ENCODE measurements at places on chromosomes 2 and 18.
A peak's percentile ranks its signal among the peaks of the same experiment; 100 is the strongest.

DNA sequence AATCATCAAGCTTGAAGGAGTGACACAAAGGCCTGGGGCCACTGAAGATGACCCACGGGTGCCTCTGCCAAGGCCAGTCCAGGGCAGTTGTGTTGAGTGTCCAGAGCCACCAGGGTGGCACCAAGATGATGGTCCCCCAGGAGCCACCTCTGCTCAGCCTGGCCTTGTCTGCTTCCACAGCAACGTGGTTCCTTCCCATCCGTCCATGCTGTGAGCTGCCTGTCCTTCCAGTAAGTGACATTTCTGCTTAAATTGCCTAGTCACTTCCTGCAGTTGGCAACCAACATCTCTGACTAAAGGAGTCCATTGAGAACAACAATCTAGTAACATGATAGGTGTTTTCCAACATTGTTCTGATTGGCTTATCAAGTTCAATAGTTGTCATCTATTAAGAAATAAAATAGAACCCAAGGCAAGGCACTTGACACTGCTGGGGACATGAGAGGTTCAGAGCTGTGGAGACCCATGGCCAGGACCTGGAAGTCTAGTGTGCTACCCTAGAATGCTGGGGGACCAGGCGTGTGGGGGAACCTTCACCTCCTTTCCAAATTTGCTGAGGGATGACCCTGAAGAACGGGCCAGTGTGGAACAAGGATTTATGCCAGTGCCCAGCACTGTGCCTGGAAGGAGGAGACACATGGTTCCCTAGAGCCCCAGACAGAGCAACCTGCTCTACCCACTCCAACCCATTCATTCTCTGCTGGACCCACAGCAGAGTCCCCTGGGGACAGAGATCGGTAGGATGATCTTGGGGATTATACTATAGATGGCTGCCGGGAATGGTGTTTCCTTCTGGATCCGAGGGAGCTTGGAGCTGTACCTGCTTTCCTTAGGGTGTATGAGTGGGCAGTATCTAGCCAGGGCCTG is 98.9 kb upstream of the EPC2 start:
- no peak for DNase-seq

- no peak for DNase-seq
Measured at GRCh38 chr18:79542876-79543750, 136.5 kb upstream of the CTDP1 start.

- no peak for DNase-seq
Measured at GRCh38 chr2:100267751-100268150, 54.5 kb downstream of the LONRF2 start.

GRCh38 chr2:41962922-41963622 is 84.7 kb upstream of the PKDCC start:
- DNase-seq = no peak

DNA sequence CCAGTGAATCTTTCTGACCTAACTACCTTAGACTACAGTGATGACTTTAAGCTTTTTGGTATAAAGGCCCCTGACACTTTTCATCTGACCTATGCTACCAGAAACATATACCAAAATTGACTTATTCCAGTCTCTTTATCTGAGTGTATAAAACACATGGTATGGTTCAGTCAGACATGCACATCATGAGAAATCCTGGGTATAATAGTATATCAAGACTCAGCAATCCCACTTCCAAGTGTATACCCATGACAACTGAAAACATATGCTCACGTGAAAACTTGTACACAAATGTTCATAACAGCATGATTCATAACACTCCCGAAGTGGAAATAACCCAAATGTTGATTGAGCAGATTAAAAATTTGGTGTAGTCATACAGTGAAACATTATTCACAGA is 70.0 kb upstream of the RPRM start:
- no peak for DNase-seq

DNA sequence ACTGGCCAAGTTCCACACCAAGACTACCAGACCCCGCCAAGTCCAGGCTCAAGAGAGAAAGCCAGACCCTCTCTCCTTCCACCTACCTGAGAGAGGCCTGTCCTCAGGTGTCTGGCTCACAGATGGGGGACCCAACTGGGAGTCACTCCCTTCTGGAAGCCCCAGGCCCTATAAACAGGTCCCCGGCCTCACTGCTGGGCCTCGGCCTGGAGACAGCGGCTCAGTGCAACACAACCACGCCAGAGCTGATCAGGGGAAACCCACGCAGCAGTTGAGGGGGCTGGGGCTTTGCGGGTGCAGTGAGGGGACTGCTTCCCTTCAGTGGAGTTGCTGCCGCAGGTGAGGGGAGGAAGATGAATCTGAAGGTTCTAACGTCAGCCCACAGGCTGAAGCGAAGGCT is 22.8 kb upstream of the C1QL2 start:
- no peak for DNase-seq

GRCh38 chr18:13231151-13231550 is 12.6 kb downstream of the LDLRAD4 start:
- DNase-seq = no peak

GRCh38 chr2:207468488-207468887 is 61.3 kb upstream of the CREB1 start:
- DNase-seq = no peak

- DNase-seq = peak; percentile 2
Measured at GRCh38 chr2:33598561-33599174, 431 bp downstream of the FAM98A start.

- DNase-seq = no peak
Measured at GRCh38 chr18:59094569-59094968, 45.1 kb upstream of the SEC11C start.

DNA sequence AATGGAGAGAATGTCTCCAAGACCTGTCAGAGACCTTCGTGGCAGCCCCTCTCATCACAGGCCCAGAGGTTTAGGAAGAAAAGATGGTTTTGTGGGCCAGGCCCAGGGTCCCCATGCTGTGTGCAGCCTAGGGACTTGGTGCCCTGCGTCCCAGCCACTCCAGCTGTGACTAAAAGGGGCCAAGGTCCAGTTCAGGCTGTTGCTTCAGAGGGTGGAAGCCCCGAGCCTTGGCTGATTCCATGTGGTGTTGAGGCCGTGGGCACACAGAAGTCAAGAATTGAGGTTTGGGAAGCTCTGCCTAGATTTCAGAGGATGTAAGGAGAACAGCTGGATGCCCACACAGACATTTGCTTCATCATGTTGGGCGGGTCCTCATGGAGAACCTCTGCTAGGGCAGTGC is 45.1 kb upstream of the ACTR2 start:
- DNase-seq = no peak

- DNase-seq = no peak
Measured at GRCh38 chr2:200421270-200421669, 88.6 kb downstream of the KCTD18 start.

GRCh38 chr2:66490588-66491001 is 55.7 kb downstream of the MEIS1 start:
- no peak for DNase-seq

GRCh38 chr2:61538920-61539520 is 864 bp upstream of the XPO1 start:
- peak; percentile 42 for DNase-seq

DNA sequence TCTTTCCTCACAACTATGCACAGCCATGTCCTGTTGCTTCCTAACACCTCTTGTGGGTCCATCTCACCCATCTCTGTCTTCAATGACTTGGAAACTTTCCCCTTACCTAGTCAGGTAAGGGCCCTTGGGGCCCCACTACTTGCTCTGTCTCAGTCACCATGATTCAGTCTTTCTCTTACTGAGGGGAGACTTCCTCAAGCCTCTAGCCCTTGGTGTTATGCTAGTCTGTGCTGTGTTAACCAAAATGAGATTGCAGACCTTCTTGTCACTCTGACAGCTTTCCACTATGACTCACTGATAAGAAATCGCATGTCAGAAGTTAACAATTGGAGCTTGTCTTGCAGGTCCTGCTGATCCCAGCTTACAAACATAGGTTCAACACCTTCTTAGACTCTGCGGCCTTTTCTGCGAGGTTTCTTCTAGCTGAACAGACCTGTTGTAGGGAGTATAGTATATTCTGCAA is 65.3 kb downstream of the WDR75 start:
- DNase-seq = no peak

DNA sequence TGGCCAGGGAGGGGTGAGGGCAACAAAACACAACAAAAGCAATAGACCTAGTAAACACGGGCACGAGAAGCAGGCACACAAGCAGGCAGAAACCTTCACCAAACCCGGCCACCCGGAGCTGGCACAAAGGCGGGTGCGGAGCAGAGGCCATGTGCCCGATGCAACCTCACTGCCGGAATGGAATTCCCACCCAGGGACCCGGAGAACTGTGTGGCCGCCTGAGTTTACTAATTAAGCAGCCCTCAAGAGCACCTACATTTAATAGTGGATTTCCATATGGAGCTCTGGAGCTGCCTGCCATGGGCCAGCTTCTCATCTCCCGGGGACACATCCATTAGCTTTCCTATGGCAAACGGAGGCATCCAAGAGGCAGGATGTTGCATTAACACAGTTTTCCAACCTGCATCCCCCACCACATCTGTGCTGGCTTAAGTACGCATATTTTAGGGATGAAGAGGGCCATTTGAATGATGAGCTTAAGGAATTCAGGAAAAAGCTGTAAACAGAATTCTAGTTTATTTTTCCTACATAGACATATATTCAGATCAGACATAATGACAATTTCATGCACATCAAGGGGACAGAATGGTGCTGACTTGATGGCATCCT is 104.5 kb upstream of the SMIM21 start:
- no peak for DNase-seq

DNA sequence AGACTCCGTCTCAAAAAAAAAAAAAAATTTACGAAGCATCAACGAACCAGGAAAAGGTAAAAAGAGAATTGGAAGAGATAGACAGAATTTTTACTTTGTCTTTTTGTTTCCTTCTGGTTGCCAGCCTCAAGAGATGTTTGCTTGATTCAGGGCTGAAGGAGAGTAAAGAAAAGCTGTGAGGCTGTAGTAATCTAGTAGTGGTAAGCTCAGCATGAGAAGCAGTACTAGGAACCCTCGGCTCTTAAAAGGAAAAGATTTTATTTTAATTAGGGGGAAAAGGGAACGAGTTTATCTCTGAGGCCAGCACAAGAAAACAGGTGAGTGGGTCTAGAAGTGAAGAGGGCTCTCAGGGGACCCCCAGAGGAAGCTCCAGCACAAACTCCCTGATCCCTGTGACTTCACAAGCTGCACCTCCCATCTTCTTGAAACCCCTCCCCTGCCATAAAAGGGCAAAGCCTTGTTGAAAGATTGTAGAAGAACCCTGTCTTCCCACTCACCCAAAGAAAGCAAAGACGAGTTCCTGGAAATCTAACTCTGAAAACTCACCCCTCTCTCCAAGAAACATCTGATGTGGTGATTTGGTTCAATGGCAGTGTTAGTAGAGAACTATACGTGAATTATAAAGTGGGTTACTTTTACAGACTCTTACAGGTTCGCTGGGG is 8.6 kb downstream of the RBMS1 start:
- no peak for DNase-seq

DNA sequence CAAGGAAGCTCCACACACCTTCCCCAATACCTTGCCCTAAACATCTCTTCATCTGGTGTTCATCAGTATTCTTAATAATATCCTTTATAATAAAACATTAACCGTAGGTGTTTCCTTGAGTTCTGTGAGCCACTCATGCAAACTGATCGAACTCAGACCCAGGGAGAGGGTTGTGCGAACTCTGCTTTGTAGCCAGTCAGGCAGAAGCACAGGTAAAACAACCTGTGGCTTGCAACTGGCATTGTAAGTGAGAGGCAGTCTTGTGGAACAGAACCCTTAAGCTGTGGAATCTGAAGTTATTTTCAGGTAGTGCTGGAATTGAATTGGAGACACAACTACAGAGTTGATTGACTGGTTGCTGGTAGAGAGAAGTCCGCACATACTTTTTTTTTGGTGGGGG is 4.7 kb downstream of the BUB1 start:
- no peak for DNase-seq

DNA sequence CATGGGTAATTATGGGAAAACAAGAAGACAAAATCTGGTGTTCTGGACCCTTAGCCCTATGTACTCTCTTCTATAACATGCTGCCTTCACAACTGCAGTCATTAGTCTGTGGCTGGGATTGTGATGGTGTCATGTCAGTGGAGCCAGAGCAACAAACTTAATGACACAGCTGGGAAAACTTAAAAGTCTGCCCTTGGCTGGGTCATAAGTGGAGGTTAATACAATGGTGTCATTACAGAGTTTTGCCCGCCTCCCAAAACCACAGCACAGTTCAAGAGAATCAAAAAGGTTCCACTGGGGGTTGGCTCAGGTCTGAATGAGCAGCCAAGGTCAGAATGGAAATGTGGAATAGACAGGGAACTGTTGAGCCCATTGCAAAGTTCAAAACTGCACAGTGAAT is 455.7 kb upstream of the PIK3C3 start:
- DNase-seq = no peak

DNA sequence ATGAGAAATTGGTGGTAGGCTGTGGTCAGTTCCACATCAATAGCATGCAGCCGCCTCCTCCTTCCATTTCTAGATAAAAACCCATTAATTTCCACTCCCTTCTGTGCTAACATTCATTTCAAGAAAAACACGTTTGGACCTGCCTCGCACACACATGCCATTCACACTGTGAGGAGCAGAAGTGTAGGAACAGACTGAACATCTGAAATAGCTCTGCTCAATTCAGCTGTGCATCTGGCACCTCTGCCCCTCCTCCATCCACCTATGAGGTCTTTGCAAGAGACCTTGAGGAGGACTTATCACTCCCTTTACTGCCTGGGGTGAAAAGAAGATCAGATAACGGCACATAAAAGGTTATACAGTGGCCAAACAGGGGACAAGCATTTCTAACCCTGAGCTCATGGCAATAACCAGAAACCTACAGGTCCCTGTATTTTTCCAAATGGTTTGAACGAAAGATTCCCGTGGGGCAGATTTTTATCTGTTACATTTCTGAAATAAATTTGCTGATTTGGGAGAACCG is 30.8 kb upstream of the LRP2 start:
- no peak for DNase-seq

DNA sequence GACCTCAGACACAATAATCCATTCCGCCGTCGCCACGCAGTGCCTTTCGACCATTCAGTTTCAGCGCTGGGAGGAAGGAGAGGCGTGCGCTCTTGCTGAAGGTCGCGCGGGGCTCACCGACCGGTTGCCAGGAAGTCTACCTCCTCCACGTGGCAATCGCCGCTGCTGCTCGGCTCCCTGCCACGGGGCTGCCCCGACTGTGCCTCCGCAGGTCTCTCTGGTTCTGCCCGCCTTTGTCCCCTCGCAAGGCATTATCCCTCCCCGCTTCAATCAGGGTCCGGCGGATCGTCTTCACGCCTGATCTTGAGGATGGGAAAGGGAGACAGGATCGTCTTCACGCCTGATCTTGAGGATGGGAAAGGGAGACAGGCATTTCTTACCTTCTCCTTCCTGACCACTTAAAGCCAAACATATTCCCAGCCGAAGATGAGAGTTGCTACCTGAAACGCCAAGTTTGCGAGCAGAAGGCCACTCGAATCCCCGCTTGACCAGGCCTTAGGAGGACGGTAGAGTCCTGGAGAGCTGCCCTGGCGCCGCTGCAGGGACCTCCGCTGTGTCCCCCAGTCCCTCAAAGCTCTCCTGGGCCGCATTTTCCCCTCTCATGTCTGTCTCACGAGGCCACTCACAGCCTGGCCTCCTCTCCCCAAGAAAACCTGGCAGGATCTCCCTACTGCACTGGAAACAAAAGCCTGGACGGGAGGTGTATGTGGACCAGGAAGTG is 4.3 kb upstream of the GPR45 start:
- DNase-seq = no peak
